ENCODE measurements at places on chromosomes 5 and 9.

- no peak for DNase-seq
Measured at GRCh38 chr5:134273642-134274395, 47.9 kb upstream of the PPP2CA start.

GRCh38 chr9:126393876-126394275 lies 67.2 kb downstream of the MVB12B start:
- DNase-seq, result no peak

GRCh38 chr9:126938327-126938726 lies 23.7 kb downstream of the RALGPS1 start:
- no peak for DNase-seq

DNA sequence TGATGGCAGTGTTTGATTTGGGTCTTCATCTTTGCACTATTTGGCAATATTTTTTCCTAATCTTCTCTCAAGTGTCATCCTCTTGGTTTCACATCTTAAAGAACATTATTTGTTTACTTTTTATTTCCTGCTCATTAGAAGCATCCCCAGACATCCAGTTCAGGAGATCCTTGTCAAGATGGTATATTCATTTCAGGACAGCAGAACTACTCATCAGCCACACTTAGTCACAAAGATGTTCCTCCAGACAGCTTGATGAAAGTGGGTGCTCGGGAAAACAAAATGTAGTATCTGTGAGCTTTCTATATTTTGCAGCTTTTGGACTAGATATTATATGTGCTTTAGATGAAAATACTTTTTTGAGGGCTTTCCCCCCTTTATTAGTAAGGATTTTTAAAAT lies 72.1 kb upstream of the SREK1 start:
- DNase-seq, result no peak

GRCh38 chr5:93401634-93402213 lies 179.3 kb downstream of the NR2F1-AS1 start:
- no peak for DNase-seq

GRCh38 chr5:154403776-154404387 lies 41.9 kb upstream of the SAP30L start:
- no peak for DNase-seq

DNA sequence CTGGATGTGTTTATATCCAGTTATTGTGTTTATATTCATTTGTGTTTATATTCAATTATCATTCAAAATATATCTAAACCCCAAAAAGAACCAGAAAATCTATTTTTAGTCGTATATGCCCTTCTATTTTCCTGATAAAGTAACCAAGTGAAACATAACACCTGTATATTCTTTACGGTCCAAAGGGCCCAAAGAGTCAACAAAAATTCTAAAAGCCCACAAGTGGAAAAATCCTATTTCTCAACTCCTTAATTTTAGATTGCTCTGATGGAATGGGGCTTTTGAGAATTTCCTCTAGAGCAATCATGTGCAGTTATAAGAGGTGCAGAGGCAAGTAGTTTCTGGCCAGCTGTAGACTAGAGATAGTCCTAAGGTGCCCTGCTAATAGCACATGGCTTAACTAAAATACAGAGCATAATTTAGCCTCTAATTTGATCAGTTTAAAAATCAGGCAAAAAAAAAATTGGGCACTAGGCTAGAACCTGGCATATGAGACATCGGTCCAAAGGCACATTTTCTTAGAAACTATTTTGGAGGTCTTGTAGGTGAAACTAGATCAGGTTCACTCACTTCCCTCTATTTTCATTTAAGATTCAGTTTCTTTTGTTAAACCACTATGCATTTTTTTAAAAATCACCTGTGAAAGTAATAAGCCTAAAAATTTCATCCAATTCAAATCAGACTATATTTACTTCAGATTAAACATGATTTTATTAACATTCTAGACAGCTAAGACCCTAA lies 256.0 kb downstream of the FBXL17 start:
- no peak for DNase-seq

GRCh38 chr5:59517926-59518585 lies 375.5 kb downstream of the PDE4D start:
- DNase-seq, result peak; percentile 64

GRCh38 chr9:79371948-79372555 lies 199.7 kb upstream of the TLE4 start:
- no peak for DNase-seq

Measured in fibroblast of pulmonary artery (primary cell).